ENCODE measurements at places on chromosomes 12 and 14.

DNA sequence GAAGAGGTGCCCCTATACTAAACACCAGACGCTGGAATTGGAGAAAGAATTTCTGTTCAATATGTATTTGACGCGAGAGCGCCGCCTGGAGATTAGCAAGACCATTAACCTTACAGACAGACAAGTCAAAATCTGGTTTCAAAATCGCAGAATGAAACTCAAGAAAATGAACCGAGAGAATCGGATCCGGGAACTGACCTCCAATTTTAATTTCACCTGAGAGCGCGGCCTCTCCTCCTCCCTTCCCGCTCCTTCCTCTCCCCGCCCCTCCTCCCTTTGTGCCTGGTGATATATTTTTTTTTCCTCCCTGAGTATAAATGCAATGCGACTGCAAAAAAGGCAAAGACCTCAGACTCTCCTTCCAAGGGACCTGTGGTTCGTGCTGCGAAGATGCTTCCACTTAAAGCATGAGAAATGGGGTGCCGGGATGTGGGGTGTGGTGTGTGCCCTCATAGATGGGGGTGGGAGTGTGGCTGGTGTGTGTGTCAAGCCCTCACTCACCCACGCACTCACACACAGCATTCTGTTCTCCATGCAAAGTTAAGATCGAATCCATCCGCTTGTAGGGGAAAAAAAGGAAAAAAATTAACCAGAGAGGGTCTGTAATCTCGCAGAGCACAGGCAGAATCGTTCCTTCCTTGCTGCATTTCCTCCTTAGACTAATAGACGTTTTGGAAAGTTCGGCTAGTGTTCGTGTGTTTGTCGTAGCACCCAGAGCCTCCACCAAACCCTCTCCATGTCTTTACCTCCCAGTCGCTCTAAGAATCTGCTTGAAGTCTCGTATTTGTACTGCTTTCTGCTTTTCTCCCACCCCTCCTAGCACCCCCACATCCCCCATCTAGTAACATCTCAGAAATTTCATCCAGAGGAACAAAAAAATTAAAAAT, 4.5 kb downstream of the HOXC10 start:
- peaks cover 97% of the 10 kb centered on the region for H3K27me3 ChIP-seq
- H3K4me1 ChIP-seq: peaks cover 6% of the 10 kb centered on the region
- no peak overlapping the region for H3K27ac ChIP-seq
- no peak for DNase-seq
- no peaks in the 10 kb centered on the region for H3K36me3 ChIP-seq

DNA sequence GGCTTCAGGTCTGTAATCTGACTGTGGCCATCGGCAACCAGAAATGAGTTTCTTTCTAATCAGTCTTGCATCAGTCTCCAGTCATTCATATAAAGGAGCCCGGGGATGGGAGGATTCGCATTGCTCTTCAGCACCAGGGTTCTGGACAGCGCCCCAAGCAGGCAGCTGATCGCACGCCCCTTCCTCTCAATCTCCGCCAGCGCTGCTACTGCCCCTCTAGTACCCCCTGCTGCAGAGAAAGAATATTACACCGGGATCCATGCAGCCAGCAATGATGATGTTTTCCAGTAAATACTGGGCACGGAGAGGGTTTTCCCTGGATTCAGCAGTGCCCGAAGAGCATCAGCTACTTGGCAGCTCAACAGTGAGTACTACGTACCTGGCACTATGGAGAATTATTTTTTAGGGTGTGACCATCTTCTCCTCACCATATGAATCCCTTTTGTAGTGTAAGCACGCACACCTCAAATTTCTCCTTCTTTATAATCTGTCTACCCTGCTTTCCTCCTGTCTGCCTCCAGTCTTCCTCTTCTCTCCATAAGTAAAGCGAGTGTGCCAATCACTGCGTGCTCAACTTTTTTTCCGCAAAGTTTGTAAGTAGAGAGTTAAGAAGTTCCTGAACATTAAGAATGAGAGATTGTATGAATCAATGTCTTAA, at the start of gene TPH2:
TPH2 (plus strand) TSS at position 118 of the 658 bp plus-strand sequence; CDS start at position 260, 142 bp downstream.
- H3K4me3 ChIP-seq: no peak within 1 kb of the TSS
- peaks cover 2% of the 10 kb centered on the region for H3K4me1 ChIP-seq
- H3K27me3 ChIP-seq: no peaks in the 10 kb centered on the region

DNA sequence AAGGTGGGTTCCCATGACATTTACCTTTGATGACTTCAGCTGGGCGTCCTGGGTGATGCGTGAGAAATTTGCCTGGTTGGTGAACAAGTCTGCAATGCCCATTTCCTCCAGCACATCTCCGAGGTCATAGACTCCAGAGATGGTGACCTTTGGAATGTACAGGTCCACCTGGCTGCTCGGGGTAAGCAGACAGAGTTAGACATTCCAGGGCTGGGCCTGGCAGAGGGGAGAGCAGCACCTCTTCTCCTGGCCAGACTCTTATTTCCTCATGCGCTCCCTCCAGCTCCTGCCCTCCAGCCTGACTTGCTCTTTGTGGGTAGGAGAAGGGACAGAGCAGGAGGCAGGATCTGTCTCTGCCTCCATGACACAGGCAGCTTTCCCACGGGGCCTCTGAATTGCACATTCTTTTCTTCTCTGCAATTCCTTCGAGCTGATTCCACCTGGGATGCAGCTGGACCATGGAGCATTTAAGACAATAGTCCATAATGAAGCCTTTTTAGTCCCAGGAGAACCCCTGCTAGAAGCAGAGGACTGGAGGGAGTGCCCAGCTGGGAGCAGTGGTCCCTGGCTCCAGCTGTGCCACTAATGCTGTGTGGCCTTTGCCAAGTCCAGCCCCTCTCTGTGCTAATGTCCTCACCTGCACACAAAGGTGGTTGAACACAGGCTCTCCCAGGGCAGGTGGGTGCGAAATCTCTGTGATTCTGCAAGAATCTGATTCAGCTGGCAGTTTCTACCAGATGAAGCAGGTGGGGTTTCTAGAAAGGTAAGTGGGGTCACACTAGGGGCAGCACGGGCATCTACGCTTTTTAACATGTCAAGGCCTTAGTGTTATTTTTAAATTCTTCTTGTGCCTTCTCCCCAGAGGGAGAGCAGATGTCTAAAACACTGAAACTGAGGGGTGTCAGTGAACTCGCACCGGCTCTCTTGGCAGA, 13.2 kb upstream of the SERPINA10 start:
- H3K27me3 ChIP-seq: no peaks in the 10 kb centered on the region
- H3K4me1 ChIP-seq: no peaks in the 10 kb centered on the region
- H3K4me3 ChIP-seq: no peak overlapping the region

- no peaks in the 10 kb centered on the region for H3K36me3 ChIP-seq
- no peak for DNase-seq
- no peak overlapping the region for H3K4me3 ChIP-seq
- no peak overlapping the region for H3K27ac ChIP-seq
Measured at GRCh38 chr12:112322882-112323547, 59.2 kb downstream of the HECTD4 start.

DNA sequence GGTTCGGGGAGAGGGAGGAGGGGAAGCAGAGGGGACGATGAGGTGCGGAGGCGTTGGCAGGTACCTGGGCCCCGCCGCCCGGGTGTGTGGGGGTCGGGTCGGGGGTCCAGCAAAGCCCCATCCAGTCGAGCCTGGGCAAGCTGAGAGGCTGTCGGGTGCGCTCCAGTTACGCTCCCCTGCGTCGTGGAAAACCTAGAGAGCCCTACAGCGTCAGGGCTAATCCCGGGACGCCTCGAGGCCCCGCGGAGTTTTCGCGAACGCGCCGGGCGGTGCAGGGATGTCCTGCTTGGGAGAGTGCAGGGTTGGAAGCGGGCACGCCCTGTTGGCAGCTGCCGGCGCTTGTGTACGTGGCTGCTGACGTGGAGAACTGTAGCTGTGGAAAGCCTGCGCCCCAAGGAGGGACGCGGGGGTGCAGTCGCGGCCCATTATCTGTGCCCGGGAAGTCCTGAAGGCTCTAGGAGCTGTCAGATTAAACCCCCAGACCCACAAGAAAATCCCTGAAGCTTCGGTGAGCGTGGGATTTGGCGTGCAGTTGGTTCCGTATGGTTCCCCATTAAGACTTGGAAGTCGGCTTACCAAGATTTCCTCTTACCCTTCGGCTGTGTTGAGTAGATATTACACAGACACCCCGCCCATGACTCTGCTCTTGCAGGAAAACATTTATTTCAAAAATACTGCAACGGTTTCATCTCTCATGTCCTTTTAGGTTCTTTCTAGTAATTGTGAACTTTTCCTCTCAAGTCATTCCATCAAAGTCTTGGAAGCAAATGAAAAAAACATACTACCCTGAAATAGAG, 11.3 kb upstream of the SLC38A2 start:
- H3K27me3 ChIP-seq: no peaks in the 10 kb centered on the region
- DNase-seq: no peak
- peak overlapping the region; percentile 94 for H3K27ac ChIP-seq
- H3K36me3 ChIP-seq: no peaks in the 10 kb centered on the region

DNA sequence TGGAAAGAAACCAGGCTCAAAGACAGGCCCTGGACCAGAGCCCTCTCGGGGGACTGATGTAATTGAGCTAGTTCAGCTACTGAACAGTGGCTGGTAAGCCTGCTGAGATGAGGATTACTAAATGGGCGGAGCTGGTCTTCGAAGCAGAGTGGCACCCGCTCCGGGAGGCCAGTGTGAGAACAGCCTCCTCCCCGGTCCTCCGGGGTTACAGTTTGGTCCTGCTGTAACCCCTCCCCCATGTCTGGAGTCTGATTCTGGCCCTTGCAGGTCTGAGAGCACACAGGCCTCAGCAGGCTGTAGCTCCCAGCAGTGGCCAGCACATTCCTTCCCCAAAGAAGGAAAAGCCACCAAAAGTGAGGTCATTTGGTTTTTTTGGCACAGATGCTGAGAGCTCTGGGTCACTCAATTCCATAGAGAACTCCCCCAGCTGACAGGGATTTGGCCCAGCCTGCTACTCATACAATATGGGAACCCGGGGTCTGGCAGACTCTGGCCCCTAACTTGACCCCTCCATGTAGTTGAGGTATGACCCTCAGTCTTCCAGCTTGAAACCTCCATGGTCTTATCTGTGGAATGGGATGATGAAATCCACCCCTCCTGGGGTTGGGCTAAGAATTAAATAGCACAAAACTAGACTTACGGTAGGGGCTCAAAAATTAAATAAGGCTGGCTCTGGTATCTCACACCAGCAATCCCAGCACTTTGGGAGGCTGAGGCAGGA, 39.0 kb downstream of the ACTN1 start:
- no peaks in the 10 kb centered on the region for H3K36me3 ChIP-seq
- peaks cover 8% of the 10 kb centered on the region for H3K4me1 ChIP-seq
- no peaks in the 10 kb centered on the region for H3K27me3 ChIP-seq
- no peak overlapping the region for H3K27ac ChIP-seq
- no peak overlapping the region for H3K4me3 ChIP-seq

- no peak overlapping the region for H3K4me3 ChIP-seq
- H3K4me1 ChIP-seq: peaks cover 3% of the 10 kb centered on the region
- no peaks in the 10 kb centered on the region for H3K27me3 ChIP-seq
- H3K36me3 ChIP-seq: no peaks in the 10 kb centered on the region
- no peak overlapping the region for H3K27ac ChIP-seq
Measured at GRCh38 chr12:127494961-127495915, 771.7 kb upstream of the TMEM132C start.

GRCh38 chr12:77442633-77443032, 377.3 kb upstream of the E2F7 start:
- no peak for DNase-seq
- no peaks in the 10 kb centered on the region for H3K4me1 ChIP-seq
- no peaks in the 10 kb centered on the region for H3K36me3 ChIP-seq
- no peak overlapping the region for H3K27ac ChIP-seq
- H3K27me3 ChIP-seq: no peaks in the 10 kb centered on the region

- no peak overlapping the region for H3K27ac ChIP-seq
Measured at GRCh38 chr14:21894003-21894897, 220.6 kb upstream of the OR4E1 start.

DNA sequence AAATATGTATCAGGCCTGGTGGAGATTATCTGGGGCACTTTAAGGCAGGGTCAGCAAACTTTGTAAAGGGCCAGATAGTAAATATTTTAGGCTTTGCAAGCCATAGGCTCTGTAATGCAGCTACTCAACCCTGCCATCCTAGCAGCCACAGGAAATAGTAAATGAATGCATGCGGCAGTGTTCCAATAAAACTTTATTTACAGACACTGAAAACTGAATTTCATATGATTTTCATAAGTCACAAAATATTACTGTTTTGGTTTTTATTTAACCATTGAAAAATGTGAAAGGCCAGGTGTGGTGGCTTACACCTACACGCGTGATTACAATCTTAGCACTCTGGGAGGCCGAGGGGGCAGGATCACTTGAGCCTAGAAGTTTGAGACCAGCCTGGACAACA, 3.2 kb upstream of the CAMKK2 start:
- no peaks in the 10 kb centered on the region for H3K36me3 ChIP-seq
- no peaks in the 10 kb centered on the region for H3K27me3 ChIP-seq
- no peaks in the 10 kb centered on the region for H3K4me1 ChIP-seq
- DNase-seq: no peak

- no peaks in the 10 kb centered on the region for H3K27me3 ChIP-seq
- no peak overlapping the region for H3K4me3 ChIP-seq
- no peak overlapping the region for H3K27ac ChIP-seq
- no peak for DNase-seq
Measured at GRCh38 chr14:104451474-104451873, 128.1 kb upstream of the C14orf180 start.

GRCh38 chr12:74552201-74552600, 14.6 kb downstream of the ATXN7L3B start:
- H3K27me3 ChIP-seq: no peaks in the 10 kb centered on the region
- no peak for DNase-seq
- no peak overlapping the region for H3K4me3 ChIP-seq
- no peaks in the 10 kb centered on the region for H3K4me1 ChIP-seq
- H3K27ac ChIP-seq: no peak overlapping the region

DNA sequence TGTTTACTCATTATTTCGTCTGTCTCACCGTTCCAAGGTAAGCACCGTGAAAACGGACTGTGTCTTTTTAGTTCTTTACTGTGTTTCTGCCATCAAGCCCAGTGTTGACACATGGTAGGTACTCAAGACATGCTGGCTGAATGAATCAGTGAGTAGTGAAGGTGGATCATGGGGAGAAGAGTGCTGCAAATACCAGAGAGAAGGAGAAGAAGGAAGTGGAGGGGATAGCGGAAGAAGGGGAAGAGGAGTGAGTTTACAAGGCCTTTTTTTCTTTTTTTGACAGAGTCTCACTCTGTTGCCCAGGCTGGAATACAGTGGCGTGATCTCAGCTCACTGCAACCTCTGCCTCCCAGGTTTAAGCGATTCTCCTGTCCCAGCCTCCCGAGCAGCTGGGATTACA, 54.6 kb downstream of the ETV6 start:
- no peak for DNase-seq
- H3K27ac ChIP-seq: no peak overlapping the region
- no peaks in the 10 kb centered on the region for H3K36me3 ChIP-seq
- no peak overlapping the region for H3K4me3 ChIP-seq
- H3K27me3 ChIP-seq: no peaks in the 10 kb centered on the region

DNA sequence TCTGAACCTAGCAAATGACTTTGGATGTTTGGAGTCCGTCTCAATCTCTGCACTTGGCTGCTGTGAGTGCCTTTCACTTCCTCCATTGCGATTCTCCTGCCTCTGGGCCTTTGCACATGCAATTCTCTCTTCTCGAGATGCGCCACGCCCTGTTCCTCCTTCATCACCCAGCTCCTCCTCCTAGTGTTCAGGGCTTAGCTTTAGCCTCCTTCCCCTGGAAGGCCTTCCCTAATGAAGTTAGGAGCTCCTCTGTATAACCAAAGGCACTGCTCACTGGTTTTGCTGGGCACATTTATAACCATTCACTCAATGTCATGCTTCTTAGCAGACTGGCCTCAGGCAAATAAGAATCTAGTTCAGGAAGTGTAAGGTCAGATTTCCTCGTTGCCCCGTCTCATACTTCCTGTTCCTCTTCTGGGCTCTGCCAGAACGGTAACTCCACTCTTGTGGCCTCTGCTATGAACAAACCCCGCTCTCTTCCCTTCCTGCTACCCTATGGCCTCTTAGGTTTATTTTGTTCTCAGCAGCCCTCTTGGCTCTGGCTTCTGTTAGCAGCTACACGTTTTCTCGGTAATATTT, 171.4 kb downstream of the CRADD start:
- no peak for DNase-seq
- H3K36me3 ChIP-seq: no peaks in the 10 kb centered on the region
- peaks cover 2% of the 10 kb centered on the region for H3K4me1 ChIP-seq
- H3K27me3 ChIP-seq: no peaks in the 10 kb centered on the region
- H3K27ac ChIP-seq: no peak overlapping the region

All from H1 (cell line).